ENCODE measurements at places on chromosomes 12 and 14.

- no peak for DNase-seq
Measured at GRCh38 chr14:96173636-96174475, 30.8 kb upstream of the BDKRB2 start.

DNA sequence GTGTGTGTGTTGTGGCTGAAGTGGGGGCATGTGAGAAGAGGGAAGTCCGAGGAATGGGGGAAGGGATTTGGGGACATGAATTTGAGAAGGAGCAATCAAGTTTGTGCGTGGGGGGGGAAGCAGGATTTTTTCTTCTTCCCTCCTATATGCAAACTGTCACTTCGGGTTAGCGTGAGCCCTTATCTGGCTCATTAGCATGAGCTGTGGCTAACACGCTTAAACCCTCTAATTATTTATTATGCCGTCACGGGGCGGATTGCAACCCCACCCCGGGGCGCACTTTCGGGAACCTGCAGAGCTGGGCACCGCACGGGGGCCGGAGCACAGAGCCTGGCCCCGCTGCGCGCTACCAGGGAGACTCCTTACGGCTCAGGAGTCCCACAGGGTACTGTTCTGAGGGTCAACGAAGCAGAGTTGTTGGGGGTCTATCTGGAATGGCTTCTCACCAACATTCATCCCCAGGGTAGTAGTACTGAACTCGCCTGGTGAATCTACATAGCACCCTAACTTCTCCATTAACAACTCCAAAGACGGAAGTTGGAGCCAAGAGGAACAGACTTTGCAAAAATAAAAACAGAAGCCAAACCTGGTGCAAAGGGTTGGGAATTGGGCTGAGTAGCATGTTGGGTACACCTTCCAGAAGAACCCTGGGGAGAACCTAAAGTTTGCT lies 6.4 kb upstream of the ASCL1 start:
- no peak for DNase-seq

- DNase-seq: no peak
Measured at GRCh38 chr12:32309811-32310736, 89.3 kb upstream of the FGD4 start.

GRCh38 chr12:113396200-113396599 lies 7.5 kb downstream of the SDS start:
- DNase-seq: no peak

DNA sequence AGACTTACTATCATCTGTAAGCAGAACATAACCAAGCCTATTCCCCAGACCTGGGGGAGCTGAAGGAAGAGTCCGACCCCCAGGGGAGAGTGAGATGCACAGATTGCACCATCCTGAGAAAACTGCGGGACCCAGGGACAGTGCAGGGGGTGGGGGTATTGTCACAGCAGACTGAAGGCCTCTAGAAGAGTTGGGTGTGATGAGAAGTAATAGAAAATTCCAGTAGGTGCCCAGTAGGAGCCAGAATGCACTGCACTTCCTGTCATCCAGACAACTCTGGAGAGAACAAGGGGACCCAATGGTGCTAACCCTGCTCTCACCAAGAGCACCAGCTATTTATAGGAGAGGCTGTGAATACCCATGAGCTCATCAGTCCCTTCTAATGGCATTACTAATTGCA lies 190.1 kb downstream of the BCL11B start:
- DNase-seq: no peak

DNA sequence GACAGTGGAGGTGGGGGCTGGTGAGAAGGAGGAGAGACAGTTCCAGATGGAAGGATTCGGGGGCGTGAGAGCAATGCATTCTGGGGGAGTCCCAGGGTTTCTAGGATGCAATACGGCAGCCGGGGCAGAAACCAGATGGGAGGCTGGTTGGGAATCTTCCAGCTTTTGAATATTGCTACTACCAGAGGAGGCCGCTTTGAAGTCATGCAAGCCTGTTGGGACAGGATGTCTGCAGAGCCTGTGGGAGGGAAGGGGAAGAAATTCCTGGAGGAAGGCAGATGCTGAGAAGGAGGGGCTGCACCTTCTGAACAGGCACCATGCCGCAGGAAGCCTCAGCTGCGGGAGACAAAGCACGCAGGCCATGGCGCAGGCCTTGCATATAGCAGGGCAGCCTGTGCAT lies 105.4 kb downstream of the APAF1 start:
- DNase-seq: no peak

GRCh38 chr12:49059299-49060171 lies 1.1 kb downstream of the KMT2D start:
- peak; percentile 34 for DNase-seq

Data from hypothalamus (tissue), 51 donors.